HepG2 (cell line): ENCODE measurements at places on chromosomes 6 and 20.

GRCh38 chr20:37405351-37405897 lies 59.5 kb downstream of the SRC start:
- DNase-seq: no peak

GRCh38 chr6:109008054-109008453 lies 86.6 kb downstream of the SESN1 start:
- DNase-seq: no peak

DNA sequence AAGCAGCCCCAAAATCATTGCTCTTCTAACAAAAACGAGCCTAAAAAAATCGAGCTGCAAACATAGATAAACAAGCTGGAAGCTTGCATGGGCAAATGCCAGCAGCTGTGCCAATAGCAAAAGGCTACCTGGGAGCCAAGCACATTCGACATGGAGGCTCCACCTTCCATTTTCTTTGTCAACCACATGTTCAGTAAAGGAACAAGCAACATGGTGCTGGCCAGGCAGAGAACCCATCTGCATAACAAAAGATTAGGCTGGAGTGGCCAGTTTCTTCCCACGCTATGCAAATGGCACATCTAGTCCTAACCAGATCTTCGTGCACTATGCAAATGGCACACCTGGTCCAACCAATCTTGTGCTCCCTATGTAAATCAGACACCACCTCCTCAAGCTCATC lies 110.5 kb downstream of the KIF16B start:
- DNase-seq: no peak

DNA sequence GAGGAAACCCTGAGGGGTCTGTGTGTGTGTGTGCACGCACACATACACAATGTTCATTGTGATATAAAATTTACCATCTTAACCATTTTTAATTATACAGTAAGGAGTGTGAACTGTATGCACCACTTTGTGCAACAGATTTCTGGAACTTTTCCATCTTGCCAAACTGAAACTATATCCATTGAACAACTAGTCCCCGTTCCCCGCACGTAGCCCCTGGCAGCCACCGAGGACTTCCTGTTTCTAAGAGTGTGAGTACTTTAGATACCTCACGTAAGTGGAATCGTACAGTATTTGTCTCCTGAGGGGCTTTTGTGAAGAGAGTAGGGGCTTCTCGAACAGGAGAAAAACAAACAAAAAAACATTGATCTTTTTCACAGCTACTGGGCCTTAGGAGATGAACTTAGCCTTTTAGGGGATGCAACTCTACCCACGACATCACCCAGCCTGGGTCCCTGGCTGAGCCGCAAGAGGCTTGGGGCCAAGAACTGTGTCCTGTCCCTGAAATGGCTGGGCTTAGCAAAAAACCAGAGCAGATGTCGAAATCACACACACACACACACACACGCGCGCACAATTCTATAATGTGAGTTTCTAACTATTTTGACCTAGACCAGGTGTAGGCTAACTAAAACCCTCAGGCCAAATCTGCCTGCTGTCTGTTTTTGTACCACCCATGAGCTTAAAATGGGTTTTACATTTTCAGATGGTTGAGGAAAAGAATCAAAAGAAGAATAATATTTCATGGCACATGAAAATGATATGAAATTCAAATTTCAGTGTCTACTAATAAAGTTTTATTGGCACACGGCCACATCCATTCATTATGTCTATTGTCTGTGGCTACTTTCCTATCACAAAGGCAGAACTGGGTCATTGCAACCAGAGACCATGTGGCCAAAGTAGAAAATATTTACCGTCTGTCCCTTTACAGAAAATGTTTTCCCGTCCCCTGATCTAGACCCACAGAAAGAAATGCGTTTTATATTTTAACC lies 144.2 kb downstream of the EYA2 start:
- DNase-seq: no peak

GRCh38 chr20:34736106-34736735 lies 32.1 kb downstream of the TP53INP2 start:
- no peak for DNase-seq

DNA sequence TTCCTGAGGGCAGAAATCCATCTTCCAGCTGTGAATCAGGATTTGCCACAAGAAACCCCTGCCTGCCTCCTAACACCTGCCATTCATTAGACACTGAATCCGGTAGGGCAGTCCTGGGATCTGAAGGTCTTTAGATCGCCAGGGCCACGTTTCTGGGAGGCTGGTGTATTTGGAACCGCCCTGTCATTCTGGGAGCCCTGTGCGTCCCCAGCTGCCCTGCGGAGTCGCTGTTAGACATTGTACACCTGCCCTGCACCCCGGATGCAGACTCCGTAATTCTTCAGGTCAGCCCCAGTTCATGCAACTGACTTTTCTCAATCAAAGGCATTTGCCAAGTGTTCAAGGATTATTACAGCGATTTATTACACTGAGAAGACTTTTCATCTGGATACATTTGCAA lies 193.2 kb downstream of the TBC1D7 start:
- DNase-seq: no peak

GRCh38 chr6:94501516-94501915 lies 1075.8 kb upstream of the MANEA start:
- peak; percentile 1 for DNase-seq

DNA sequence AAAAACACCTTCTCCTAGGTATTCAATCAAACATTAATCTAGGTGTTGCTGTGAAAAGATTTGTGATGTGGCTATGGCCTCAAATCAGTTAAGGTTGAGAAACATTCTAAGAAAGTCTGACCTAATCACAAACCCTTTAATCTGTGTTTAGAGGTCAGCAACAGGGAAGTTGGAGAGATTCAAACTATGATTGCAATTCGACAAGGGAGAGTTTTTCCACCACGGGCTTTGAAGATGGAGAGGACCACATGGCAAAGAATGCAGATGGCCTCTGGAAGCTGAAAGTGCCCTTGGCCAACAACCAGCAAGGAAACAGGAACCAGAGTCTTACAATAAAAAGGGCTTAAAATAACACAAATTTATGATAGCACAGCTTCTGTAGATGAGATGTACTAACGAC lies 29.6 kb upstream of the LGSN start:
- no peak for DNase-seq

- no peak for DNase-seq
These were observed 8.6 kb downstream of the OR10C1 start for GRCh38 chr6:29447670-29448069.

DNA sequence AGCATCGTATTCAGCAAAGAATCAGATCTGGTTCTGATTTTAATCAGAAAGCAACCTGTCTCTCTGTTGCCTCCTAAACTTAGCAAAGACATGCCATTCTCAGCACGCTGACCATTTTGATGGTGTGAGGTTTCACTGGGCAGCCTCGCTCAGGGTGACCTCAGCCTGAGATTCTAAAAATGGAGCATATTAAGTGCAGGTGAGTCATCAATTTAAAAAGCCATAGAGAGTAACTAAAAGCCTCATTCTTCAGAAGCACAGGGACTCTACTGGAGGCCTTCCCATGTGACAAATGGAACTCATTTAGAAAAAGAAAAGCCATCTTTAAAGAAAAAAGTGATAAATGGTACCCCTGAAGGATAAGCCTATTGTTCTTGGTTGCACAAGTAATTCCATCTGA lies 91.3 kb downstream of the FILIP1 start:
- DNase-seq: no peak

GRCh38 chr20:8272766-8273165 lies 140.7 kb downstream of the PLCB1 start:
- DNase-seq: no peak

DNA sequence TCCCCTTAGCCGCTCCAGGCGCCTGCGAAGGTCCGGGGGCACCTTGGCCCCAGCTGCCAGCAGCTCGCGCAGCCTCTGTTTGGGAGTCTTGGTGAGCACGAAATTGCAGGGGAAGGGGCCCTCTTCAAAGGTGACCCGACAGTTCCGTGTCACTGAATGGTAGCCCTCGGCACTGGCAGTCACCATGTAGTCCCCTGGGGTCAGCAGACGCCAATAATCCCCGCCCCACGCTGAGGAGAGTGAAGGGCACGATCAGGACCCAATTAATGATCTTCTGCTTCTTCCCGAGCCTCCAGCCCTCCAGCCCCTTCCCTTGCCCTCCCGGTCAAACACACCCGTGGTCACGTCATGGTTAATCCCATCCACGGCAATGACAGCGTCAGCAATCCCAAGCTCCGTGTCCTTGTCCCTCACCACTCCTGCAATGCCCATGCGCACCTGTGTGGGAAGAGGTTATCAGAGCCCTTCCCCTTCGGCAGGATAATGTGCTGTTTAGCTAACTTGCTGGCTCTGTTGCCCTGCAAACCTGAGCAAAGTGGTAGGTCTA lies 6.2 kb downstream of the CPXM1 start:
- no peak for DNase-seq

GRCh38 chr6:142843361-142843760 lies 101.6 kb downstream of the HIVEP2 start:
- no peak for DNase-seq
